ENCODE measurements at places on chromosomes 6 and 20.

GRCh38 chr6:5634525-5634924 lies 372.2 kb downstream of the NRN1 start:
- DNase-seq = no peak

DNA sequence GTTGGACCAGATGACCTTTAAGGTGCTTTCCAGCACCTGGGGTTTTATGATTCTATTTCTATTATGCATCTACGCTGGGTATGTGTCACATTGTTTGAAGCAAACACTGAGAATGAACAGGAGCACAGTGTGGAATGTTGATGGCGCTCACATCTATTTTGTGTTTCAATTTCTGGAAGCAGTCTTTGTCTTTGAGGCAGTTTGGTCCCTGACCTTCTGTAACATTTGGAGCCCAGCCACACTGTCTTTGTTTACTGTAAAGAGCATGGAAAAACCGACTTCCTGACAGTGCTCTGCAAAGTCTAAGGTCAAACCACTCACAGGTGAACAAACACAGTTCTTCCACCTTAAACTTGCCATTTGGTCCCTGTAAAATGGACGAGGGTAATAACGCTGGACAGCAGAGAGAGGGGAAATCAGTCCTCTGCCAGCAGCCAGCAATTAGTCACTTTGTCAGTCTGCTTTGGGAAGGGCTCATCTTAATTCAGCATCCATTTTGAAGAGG lies 155.5 kb downstream of the PRL start:
- peak; percentile 78 for DNase-seq

GRCh38 chr6:116298973-116299372 lies 19.2 kb upstream of the TSPYL1 start:
- no peak for DNase-seq

- DNase-seq = no peak
These were observed 210.9 kb upstream of the TBX18 start for GRCh38 chr6:84975316-84975715.

DNA sequence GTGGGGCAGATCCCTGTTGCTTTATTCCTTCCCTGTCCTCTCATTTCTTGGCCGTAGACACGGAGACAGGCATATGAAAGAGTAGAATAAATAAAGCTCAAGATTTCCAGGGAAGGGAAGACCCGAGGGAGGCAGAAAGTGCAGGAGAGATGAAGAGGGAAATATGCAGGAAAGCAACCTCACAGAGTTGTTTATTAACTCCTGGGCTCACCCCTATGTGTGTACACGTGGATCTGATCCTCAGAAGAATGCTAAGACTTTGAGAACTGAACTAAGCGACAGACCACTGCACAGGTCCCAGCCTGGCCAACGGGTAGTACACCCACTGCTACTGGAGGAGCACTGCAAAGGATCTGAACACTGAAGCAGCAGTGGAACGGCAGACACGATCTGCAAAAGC lies 156.2 kb downstream of the KIF16B start:
- DNase-seq = no peak

DNA sequence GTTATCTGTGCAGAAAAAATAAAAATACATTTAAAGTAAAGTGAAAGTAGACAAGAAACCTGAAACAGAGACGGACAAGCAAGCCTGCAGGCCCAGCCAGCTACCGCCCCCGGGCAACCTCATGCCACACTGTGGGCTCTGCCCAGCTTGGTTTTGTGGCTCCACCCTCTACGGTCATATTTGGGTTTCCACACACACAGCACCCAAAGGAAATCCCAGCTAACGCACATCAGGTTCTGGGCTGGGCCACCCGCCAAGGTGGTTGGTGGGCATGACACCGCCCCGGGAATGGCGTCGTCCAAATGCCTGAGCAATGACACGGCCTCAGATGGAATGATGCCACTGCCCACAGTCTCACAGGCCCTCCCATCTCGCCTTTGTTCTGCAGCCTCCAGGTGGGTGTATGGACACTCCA lies 22.9 kb downstream of the FAM110A start:
- DNase-seq = peak; percentile 51

DNA sequence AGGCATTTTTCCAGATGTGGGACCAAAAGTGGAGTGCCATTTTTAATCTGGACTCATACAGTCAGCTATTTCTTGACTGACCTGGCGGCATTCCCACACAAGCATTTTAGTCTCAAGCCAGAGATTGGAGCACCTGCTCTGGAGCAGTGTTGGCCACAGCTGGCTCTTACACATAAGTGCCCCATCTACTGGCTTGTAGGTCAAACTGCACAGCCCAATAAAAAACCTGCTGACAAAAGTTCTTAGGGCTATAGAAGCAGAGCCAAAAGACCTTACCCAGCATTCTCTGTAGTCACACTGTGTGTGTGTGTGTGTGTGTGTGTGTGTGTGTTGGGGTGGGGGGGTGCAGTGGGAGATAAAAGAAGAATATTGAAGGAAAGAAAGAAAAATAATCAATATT lies 38.6 kb upstream of the SENP6 start:
- DNase-seq = peak; percentile 18

DNA sequence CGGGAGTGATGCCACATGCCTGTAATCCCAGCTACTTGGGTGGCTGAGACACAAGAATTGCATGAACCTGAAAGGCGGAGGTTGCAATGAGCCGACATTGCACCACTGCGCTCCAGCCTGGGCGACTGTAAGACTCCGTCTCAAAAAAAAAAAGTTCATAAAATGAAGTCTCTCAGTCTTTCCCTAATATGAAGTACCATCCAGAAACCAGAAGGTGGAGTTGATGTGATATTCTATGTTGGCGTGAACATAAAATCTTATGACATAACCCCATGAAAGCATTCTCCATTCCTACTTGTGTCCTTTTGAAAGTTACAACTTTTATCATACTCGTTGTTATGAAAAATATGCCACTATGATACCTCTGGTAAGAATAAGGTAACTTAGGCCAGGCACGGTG lies 5.7 kb downstream of the SOD2 start:
- no peak for DNase-seq

DNA sequence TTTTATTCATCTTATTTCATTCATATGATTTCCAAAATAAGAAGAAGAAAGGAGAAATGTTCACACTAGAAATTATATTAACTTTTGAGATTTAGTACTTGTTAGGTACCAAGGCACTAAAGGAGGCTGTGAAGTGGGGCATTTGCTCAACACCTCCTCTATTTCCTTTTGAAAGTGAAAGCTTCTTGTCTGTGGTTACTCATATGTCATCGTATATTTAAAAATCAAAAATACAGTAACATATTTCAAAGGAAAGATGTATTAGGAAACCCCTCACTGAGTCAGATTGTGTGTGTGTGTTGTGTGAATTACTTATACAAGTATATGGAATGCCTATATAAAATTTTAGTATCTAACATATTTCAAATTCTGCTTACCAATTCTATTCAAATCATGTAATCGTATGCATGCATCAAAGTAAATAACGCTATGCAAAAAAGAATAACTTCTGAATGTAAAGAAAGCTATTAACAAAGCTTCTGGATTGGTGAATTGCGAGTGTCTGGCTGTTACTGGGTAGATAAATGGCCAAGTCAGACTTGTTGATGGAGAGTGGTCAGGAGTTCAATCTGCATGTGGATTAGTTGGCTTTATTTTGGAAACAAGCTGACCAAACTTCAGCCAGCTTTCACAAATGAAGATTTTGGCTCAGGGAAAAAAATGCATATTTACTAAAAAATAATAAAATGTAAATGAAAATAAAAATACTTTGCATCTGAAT lies 70.9 kb downstream of the PACRG start:
- no peak for DNase-seq

DNA sequence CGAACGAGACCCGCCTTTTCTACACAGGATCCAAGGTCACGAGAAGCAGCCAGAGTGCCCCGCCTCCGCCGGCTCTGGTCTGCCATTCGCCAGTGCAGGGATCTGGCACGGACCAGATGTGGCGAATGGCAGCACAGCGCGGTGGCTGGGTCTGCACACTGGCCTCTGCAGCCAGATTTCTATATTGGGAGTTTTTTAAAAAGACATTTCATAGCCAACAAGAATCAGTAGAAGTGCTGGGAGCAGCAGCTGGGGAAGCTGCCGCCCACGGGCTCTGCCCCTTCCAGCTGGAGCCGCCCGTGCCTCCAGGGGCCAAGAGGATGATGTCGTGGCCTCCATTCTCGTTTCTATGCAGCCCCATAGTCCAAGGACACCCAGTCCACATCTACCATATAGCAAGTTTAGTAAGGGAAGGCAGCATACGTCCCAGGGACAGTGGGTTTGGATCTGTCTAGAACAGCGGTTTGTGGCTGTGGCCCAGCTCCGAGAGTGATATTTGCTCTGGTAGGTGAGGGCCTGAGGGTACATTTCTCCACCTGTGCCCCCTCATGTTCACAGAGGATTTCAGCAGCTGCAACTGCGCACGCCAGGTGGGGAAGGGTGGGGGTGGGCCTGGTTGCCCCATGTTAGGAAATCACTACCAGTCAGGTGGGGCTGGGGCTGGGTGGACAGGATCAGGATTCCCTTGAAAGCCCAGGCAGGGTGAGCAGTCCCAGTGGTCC lies 333.7 kb downstream of the ZFAND3 start:
- no peak for DNase-seq

DNA sequence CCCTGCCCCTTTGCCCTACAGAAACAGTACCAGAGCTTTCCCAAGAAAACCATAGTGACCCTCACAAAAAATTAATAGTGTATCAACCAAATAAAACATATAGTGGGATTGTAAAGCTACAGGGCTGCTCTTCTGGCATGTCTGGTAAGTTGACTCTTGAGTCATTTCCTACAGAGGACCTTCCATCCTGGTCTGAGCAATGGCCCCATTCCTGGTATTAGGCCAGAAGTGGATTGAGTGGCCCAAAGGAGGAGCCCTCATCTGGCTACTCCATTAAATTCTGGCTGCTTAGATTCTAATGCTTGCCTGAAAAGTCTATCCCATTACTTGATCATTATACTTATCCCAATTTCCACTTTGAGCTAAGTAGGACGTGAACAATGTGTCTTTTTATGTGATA lies 150.9 kb upstream of the HMGN3 start:
- no peak for DNase-seq

DNA sequence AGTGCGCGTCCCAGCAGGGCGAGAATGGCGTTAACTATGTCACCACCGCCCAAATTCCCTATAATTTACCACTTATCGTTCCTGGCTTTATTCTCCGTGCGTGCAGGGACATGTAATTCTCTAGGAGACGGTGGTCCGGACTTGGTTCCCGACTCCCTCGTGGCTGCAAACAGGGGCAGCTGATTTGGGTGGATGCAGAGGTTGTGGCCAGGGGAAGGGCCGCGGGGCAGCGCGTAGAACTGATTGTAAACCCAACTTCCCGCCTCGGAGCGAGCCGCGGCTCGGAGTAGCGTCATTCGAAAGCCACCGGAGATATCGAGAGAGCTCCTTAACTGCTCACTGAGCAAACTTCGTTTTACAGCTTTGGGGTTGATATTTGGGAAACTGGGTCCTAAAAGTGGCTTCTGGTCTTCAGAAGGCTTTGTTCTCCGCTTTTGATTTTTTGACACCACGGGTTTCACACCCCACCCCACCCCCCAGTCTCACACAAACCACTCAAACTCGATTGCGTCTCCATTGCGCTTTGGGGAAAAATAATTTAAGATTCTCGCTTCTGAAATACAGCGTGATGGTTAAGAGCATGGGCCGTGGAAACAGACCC lies 17.5 kb upstream of the ZSCAN9 start:
- peak; percentile 38 for DNase-seq

GRCh38 chr6:155196911-155197310 lies 66.9 kb upstream of the CLDN20 start:
- DNase-seq = no peak

- DNase-seq = no peak
These were observed 93.4 kb upstream of the NAA20 start for GRCh38 chr20:19923762-19924161.

DNA sequence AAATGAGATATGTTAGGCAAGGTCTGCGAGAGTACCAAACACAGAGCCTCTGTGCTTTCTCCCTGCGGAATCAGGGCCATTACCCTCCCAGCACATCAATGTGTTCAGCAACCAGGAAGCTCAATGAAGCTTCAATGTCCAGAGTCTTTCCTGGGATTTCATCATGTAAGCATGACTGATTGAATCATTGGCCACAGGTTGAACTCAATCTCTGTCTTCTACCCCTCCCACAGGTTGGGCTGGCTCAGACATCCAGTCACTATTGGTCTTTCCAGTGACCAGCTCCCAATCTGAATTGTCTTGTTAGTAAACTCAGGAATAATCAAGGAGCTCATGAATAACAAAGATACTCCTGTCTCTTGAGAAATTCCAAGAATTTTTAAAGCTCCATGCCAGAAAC lies 2.7 kb upstream of the DTD1 start:
- DNase-seq = peak; percentile 76

DNA sequence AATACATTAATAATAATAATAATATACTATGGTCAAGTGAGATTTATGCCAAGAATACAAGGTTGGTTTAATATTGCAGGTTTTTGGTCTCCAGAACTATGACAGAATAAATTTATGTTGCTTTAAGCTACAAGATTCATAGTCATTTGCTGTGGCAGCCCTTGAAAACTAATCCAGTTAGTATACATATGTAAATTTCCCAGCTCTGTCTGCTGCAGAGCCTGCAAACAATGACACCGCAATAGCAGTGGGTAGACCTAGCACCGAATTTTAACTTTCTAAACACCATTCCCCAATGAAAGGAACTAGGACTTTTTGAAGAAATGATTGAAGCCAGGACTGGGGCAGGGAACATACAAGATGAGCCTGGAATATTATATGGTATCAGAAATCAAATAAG lies 647.7 kb upstream of the NRSN1 start:
- DNase-seq = no peak

- no peak for DNase-seq
These were observed 525.0 kb downstream of the GRIK2 start for GRCh38 chr6:101918471-101918870.

- DNase-seq = no peak
These were observed 63.1 kb downstream of the TFAP2A start for GRCh38 chr6:10351791-10352190.

DNA sequence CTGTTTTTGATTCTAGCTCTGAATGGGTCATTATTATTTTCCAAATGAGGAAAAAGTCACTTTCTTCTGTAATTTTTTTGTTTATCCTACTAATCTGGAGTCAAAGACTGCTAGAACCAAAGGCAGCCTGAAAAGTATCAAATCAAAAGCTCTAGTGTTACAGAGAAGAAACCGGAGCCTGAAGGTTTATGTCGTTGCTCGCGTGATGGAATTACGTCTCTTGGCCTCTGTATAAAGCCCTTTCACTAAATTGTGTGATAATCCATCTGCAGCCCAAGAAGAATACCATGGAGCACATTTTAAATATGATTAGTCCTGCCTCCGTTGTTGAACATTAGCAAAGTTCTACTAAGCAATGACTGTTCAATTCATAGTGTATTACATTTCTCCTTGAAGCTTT lies 738.6 kb downstream of the C6orf118 start:
- no peak for DNase-seq

- no peak for DNase-seq
These were observed 236.0 kb upstream of the EYS start for GRCh38 chr6:65943051-65943450.

Data from fibroblast of lung (primary cell).